GM13976 (cell line): ENCODE measurements at places on chromosomes 16 and 17.

DNA sequence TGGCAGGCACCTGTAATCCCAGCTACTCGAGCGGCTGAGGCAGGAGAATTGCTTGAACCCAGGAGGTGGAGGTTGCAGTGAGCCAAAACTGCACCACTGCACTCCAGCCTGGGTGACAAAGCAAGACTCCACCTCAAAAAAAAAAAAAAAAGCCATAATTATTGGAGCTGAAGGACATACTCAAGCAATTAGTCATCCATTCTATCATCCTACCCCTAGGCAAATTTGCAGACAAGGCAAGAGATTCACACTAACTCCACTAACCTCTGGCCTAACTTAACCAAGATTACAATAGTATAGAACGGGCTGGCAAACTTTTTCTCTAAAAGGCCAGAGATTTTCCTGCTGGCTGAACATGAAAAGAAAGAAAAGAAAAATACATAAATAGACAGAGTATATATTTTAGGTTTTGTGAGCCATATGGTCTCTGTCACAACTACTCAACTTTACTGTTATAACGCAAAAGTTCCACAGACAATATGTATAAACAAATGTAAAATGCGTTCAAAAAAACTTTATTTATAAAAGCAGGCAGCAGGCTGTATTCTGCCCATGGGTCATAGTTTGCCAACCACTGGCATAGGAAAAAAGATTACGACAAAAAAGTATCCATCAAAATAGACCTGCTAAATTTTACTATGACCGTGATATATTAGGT is 29.7 kb downstream of the BRIP1 start:
- DNase-seq, result no peak

DNA sequence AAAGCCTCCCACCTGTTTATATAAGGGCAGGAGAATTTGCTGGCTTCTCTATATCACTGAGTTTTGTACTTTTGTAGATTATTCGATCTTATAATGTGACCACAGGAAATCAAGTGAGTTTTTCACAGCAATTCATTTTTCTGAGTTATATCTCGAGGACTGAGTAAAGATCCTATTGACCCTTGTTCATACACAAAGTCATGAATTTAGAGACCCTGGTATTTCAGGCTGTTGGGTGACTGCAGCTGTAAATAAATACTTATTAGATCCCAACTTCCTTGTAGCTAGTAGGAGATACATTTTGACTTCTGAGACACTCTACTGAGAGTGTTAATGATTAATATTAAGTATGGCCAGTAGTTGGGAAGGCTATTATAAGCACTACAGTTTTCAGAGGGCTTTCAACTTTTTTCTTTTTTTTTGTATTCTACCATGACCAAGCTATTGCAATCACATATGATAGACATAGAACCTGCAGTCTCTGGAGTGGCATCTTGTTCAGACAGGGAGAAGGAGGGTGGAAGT is 3.2 kb upstream of the KRT20 start:
- DNase-seq, result no peak

- DNase-seq, result no peak
These were observed 9.2 kb downstream of the PAFAH1B1 start for GRCh38 chr17:2602597-2603017.

DNA sequence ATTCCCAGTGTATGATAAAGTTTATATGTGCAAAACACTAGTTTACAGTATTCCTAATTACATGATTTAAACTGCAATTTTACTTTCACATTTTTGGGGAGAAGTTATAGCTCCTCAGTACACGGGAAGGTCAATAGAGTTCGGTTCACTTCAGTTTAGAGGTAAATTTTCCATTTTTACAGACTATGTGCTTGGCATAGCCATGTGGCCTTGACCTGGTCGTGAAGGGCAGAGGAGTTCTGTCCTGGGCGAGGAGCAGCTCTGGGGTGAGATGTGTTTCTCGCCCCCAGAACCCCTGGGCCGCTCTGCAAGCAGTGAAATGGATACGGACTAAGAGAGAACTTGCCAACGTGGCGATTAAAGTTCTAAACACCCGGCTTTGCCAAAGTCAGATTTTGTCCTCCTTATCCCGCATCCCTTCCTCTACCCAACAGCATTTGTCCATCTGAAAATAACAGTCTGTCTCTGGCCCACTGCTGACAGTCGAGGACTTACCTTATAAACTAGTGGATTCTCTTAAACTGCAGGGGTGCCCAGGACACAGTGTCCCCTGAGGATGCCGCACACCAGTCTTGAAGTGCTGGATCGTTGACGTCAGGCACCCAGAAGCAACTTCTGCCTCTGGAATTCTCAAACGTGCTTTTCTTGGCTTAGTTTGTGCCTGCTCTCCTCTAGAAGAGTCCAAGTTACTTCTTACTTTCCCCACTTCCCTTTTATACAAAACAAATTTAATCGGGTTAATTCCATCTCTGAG is 1.5 kb upstream of the SIAH1 start:
- no peak for DNase-seq

GRCh38 chr17:65398040-65398787 is 163.2 kb downstream of the AXIN2 start:
- no peak for DNase-seq

DNA sequence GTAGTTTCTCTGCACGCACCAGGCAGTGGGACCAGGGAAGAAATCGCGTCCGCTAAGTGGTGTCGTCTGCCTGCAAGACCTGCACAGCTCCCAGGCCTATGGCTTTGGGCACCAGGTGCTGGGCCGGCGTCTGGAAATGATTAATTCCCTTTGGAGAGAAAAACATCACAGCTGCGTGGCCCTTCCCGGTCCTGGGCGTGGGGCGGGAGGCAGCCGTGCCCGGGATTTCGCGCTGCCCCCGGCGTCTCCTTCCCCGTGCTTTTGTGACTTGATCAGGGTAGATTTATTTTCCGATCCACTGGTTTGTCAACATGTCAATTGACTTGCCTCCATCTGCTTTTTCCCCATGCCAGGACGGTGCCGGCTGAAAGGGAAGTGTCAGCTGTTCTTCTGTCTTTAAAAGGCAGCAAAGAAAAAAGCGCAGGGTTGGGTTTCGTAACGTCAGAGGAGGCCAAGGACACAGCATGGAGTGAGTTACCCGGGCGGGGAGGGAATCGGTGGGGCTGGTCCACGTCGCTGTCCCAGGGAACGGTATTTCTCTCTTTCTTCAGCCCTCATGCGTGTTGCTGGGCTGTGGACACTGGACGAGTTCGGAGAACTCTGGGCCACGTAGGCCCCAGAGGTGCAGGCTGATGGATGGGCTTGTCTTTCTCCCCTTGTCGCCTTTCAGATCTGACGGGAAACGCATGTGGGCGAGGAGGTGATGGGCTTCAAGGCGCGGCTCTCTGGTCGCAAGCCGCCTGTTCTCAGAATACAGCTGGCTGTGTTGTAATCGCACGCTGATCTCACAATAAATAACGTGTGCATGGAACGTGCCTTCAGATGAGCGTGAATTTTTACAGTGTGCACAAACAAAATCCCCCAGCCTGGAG is 188.1 kb upstream of the ZNF469 start:
- DNase-seq, result no peak

- DNase-seq, result no peak
These were observed 16.6 kb upstream of the PYY start for GRCh38 chr17:43970366-43970765.

DNA sequence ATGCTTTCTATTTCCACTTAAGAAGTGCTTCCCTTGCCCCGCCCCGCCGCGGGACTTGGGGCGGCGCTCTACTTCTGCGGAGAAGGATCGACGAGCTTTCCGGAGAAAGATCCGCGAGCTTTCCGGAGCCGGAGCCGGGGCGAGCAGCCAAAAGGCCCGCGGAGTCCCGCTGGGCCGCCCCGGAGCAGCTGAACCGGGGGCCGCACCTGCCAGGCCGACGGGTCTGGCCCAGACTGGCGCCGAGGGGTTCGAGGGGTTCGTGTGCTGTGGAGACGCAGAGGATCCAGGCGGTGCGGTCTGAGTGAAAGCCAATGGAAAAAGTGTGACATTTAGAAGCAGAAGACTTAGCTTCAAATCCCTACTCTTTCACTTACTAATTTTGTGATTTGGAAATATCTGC is 50.8 kb downstream of the TBC1D26 start:
- DNase-seq, result no peak

DNA sequence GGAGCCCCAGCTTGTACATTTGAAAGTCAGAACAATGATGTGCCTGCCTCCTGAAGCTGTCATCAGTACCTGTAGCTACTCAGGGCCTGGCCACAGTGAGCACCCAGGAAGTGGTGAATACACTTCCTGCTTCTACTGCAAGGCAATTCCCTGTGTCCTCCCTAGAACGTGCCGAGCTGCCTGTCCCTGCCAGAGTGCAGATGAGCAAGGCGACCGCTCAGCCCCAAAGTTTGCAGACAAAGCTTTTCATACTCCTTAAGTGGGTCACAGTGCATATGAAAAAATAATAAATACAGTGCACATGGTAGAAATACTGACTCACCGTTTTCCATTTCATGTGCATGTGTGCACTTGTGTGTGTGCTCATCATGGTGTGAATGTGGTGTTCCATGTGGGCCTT is 77.3 kb downstream of the MPRIP start:
- peak; percentile 60 for DNase-seq

DNA sequence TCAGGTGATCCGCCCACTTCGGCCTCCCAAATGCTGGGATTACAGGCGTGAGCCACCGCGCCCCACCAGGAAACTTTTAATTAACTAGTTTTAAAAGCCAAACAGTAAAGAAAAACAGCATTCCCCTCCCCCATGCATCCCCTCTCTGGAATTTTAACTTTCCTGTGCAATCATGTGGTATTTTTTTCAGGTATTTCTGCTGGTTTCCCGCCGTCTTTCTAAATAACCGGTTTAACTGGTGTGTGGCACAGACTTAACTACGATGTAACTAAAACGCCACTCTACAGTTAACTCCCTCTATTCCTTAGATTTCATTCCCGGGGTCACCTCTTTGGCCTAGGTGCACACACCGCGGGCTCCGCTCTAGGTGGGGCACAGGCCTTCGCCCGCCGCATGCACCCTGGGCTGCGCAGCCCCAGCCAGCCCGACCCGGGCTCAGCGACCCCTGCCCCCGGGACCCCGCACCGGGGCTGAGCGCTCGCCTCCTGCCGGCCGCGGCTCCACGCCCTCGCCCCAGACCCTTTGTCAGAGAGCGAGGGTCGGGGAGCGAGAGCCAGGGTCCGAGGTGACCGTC is 15.1 kb upstream of the UTP6 start:
- no peak for DNase-seq

- DNase-seq, result no peak
These were observed 467.0 kb upstream of the GOT2 start for GRCh38 chr16:59201160-59201559.

- DNase-seq, result peak; percentile 99
These were observed at the start of gene PLA2G15 for GRCh38 chr16:68244903-68245853. PLA2G15 (plus strand) TSS chr16:68245373; CDS start chr16:68245427, 54 bp downstream.

GRCh38 chr17:45016237-45016636 is 35.2 kb downstream of the DCAKD start:
- no peak for DNase-seq

DNA sequence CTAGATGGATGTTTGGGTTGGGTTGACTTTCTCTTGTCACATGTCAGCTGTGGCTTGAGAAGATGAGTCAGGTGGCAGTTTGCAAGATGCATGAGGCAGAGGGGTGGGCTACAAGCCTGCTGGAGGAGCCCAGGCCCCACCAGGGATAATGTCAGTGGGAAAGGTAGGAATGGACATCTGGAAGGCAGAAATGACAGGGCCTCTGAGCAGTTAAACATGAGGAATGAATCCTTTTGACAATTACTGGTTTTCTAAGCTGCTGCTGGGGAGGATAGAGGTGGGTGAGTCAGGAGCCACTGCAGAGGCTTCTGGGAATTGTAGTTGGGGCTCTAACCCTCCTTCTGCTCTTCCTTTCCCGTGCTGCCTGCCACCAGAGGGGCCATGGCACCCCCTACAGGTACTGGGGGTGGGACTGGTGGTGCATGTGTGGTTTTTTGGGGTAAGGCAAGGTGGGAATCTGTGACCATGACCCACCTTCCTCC is 15.7 kb downstream of the SLC52A1 start:
- DNase-seq, result peak; percentile 66

GRCh38 chr17:38460082-38460715 is 31.9 kb downstream of the ARHGAP23 start:
- peak; percentile 22 for DNase-seq

DNA sequence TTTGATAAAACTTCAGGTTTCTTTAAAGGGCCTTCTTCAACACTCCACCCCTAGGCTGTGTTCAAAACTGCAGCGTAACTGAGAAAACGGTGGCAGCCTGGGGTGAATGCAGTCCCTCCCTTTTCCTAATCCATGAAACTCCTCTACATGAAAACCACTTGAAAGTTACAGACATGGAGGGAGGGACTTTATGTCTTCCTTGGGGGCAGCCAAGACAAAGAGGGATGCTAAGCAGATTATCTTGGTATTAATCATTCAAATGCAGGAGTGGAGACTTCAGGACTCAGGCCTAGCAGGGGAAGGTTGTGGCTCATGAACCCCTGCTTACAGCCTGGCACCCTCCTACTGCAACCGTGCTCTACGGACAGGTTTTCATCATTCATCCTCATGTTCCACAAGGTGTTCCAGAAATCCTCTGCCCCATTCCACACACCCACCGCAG is 46.8 kb downstream of the RNF112 start:
- no peak for DNase-seq
